NCI-H1436 treated with DMSO at 0.1 percent for 48 hours (cell line): ENCODE measurements at places on chromosomes 7 and 10.

DNA sequence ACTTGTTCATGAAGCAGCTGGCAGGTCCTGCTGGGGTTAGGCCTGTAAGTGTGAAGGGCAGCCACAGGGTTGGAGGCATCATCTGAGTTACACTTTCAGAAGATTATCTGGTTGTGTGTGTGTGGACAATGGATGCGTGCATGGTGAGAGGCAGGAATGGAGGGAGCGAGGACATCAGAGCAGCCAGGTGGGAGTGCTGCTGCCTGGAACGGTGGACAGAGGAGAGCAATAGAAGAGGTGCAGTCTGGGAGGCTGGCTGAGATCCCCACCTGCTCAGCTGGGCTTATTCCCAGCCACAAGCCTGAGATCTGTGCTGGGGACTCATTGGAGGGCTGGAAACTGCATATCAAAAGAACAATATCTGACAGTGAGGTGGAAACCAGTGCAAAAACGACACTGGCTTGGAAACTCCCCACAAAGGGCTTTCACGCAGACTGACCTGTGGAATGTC, 17.9 kb downstream of the ZNF488 start:
- DNase-seq: no peak

DNA sequence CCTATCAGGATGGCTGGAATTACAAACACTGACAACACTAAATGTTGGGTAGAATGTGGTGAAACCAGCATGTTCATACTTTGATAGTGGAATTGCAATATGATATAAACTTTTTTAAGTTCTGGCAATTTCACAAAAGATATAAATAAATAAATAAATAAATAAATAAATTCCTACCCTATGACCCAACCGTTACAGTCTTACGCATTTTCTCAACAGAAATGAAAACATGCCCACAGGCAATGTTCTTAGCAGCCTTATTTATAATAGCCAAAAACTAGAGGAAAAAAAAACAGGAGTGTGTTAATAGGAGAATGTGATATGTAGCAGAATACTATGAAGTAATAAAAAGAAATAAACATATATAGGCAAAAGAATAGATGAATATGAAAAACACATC, 318.9 kb downstream of the IPMK start:
- DNase-seq: no peak

GRCh38 chr7:134669845-134670373, 23.3 kb downstream of the BPGM start:
- no peak for DNase-seq

DNA sequence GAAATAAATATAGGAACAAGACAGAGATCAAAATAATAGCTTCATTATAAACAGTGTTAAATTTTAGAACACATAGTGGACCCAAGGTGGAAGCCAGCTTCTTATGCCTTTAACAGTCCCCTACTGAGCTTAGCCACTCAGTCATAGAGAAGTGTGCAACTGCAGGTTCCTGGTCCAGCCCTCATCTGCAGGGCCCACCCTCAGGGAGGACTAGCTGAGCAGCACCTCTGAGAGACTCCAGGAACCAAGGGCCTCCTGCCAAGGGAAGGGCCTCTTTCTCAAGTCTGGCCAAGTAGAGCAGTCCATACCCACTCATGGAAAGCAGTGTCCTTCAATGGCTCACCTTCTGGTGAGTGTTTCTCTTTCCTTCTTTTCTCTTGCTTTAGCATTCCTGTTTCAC, 173.7 kb upstream of the PRPS1L1 start:
- no peak for DNase-seq
